Ureter (tissue), 1 donor: ENCODE measurements at places on chromosomes 1 and 21. TPM values are rescaled to one million over a fixed set of nuclear protein-coding genes. Genes with fewer than 3 reads are reported as not detected.

The OR2M7 gene
- not detected for total RNA-seq

- DNase-seq = no peak
These were observed 243.1 kb downstream of the CACNA1E start for GRCh38 chr1:181726320-181727012.

- no peak for DNase-seq
These were observed 94.2 kb upstream of the IPO9 start for GRCh38 chr1:201734786-201735185.

The ZNHIT6 gene
- 30.7 TPM for total RNA-seq

DNA sequence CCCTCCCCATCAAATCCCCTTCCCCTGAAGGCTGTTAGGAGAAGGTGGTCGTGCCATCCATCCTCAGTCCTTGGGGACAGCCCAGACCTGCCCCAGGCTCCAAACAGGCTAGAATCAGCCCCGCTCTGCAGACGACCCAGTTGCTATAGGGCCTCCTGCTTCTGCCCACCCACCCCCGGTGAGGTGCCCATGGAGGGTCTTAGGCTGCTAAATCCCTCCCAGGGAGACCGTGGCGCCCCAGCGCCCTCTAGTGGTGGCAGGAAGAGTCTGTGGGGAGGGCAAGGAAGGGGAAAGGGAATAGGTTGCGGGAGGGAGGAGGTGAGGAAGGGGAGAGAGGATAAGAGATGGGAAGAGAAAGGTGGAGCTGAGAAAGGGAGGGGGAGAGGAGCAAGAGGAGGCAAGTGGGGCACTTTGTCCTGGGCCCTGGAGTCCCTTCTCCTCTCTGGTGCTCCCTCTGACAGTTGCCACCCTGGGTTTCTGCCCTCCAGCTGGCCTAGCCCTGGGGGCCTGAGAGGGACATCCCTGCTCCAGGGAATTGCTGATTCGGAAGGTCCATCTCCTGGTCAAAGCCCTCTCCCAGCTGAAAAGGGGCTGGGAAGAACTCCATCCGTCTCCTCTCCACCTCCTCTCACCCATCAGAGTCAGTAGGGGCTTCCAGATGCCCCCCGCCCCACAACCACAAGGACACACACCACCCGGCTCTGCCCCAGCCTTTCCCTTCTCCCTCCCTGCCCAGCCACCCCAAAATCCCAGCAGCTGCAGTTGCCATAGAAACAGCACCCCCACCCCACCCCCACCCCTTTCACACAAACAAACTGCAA, 55.4 kb downstream of the CAMK2N1 start:
- no peak for DNase-seq

The KLHDC8A gene
- not detected for total RNA-seq

DNA sequence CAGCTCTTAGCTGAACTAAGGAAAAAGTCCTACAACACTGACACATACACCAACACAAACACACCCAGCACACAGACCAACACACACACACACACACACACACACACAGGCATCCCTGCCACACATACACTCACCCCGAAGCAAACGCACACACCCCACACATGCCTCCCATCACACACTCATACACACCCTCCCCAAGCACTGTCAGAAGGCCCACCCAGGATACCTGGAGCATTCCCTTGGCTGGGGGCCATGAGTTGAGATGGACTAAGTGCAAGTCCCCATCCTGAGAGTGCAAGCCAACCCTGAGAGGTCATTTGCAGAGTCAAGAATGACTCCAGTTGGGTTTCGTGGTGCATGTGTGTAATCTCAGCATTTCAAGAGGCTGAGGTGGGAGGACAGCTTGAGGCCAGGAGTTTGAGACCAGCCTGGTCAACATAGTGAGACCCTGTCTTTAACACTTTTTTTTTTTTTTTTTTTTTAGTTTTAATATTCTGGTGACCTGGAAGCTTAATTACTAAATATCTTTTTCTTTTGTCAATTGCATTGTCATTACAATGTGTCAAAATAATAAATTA, 117.3 kb downstream of the RHOU start:
- DNase-seq = no peak

DNA sequence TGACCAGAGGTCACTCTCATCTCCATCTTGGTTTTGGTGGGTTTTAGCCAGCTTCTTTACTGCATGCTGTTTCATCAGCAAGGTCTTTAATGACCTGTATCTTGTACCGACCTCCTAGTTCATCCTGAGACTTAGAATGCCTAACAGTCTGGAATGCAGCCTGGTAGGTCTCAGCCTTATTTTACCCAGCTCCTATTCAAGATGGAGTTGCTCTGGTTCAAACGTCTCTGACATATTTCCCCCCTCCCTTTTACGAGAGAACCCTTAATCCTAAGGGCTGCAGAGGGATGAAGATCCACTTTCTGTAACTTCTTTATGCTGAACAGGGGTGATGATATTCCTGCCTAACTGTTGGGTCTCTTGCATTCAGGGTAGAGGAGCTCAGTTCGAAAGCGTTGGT, 43.2 kb downstream of the TBCE start:
- no peak for DNase-seq

GRCh38 chr1:157087030-157087429, 12.6 kb downstream of the ETV3L start:
- DNase-seq = no peak

DNA sequence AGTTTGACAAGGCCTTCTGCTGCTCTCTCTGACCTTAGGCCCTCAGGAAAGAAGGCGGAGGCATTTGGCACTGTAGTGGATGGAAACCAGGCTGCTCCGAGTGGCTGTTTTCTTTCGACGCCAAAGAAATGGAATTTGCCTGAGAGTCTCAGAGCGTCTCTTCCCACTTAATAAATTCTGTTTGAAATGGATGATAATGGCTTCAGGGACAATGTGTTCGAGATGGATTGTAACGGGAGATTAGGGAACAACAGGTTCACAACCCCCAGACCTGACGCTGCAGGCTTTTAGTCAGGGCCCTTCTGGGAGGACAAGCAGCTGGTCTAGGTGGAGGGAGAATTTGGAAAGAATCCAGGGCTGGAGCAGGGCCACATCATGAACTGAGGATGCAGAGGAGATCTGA, 58.6 kb downstream of the TLR5 start:
- no peak for DNase-seq

GRCh38 chr1:19310720-19311502, 1.0 kb downstream of the AKR7A2 start:
- DNase-seq = no peak

GRCh38 chr1:239056940-239057339, 329.4 kb upstream of the CHRM3 start:
- DNase-seq = no peak

GRCh38 chr1:60280819-60281218, 207.2 kb upstream of the C1orf87 start:
- no peak for DNase-seq

GRCh38 chr1:187229496-187229895, 400.7 kb downstream of the PLA2G4A start:
- no peak for DNase-seq

DNA sequence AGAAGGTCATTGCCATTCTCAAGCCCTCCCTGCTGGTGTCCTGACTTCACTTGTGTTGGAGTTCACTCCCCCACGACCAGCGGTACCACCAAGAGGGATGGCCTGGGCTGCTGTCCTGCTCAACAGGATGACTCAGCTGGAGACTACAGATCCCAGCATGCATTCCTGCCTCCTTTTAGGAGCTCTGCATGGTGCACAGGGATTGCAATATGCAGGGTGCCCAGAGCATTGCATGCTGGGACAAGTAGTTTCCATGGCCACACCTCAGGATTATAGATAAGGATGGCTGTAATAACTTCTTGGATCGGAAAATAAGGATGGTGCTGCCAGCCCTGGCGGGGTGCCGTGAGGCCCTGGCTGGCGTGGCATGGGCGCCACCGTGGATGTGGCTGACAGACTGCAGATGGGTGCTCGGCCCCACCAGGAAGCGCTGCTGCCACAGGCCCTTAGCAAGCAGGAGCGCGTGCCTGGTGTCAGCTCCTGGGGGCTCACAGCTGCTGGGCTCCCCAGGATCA, 150.0 kb downstream of the CASZ1 start:
- DNase-seq = no peak

The EMC1 gene
- 54.6 TPM for total RNA-seq

DNA sequence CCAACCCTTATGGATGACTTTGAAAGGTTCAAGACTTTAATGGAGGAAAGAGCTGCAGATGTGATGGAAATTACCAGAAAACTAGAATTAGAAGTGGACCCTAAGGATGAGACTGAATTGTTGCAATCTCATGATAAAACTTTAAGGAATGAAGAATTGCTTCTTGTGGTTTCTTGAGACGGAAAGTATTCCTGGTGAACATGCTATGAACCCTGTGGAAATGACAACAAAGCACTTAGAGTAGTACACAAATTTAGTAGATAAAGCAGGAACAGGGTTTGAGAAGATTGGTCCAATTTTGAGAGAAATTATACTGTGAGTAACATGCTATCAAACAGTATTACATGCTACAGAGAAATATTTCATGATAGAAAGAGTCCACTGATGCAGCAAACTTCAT, 215.4 kb downstream of the OMA1 start:
- DNase-seq = no peak

DNA sequence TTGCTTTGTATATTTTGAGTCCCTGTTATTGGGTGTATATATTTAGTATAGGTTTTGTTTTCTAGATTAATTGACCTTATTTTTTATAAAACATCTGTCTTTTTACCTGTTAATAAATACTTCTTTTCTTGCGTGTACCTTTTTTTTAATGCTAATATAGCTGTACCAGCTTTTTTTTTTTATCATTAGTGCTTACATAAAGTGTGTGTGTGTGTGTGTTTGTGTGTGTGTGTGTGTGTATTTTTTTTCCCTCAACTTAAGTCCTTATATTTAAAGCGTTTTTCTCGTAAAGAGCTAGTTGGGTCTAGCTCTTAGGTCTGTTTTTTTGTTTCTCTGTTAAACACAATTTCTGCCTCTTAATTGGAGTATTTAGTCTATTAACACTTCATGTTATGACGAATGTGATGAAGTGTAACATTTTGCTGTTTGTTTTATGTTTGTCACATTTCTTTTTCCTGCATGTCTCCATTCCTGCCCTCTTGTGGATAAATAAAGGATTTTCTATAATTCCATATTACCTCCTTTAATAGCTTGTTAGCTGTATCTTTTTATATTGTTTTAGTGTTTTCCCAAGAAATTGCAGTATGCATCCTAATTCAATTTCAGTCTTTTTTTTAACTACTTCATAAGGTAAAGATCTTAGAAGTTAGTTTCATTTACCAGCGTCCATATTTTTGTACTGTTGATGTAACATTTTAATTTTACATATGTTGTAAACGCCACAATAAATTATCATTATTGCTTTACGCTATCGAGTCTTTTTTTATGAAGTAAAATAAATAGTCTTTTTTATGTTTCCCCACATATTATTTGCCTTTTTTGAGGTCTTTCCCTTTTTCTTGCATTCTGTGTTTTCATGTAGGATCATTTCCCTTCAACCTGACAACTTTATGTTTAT, 4.3 kb downstream of the PRMT2 start:
- DNase-seq = no peak

DNA sequence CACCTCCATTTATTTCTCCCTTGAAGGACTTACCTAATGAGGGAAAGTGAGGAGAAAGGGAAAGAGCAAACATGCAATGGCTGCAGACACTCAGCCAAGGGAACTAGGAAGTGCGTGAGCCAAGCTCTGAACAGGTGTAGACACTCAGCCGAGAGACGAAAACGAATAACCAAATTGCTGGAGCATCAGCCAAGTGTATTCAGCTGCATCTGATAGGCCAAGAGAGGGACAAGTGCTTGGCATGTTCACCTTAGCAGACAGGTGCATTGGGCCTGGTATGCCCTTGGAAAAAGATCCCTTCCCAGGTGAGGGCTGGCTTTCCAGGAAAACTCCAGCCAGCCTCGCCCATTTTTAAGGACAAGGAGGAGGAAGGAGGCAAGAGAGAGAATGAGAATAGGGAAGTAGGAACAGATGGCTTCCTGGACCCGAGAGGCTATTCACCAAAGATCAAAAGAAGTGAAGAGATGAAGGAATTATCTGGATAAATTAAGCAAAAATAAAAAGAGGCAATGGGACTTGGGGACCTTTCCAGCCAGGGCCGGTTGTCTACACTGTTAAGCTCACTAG, 184.7 kb downstream of the TOMM20 start:
- no peak for DNase-seq

DNA sequence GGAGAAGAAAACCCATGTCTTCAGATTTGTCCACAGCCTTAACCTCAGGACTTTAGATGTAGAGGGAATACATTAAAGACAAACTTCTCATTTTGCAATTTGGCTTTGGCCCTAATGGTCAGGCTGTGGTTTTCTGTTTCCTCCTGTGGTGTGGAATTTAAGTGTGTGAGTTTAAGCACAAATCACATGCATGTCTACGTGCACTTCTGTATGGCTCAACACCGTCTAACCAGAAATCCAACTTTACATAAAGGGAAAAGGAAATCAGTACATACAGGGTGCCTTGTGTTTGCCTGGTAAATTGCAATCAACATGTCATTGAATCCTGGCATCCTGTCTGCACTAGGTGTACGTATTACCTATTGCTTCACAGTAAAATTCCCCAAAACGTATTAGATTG, 1.2 kb upstream of the ZNF124 start:
- no peak for DNase-seq

The ACTL8 gene
- not detected for total RNA-seq

- no peak for DNase-seq
These were observed 278.4 kb downstream of the TM2D1 start for GRCh38 chr1:61446531-61446991.

GRCh38 chr1:112247961-112248360, 148.1 kb upstream of the CTTNBP2NL start:
- DNase-seq = no peak

- DNase-seq = no peak
These were observed 23.0 kb downstream of the IPO9 start for GRCh38 chr1:201851949-201852348.

DNA sequence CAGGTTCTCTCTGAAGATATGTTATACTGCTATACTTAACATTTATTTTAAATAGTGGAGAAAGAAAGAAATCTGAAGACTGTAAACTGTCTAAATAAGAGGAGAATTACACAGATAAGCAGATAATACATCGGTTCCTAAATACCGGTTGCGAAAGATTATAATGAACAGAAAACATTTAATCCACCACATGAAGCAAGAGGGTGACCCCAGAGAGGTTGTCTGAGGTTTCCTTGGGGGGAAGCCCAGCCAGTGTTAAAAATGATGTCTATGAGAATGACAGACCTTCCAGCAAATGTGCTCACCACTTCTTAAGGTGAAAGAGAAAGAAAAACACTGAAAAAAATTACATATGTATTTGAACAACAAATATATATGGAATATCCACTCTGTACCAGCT, 356.4 kb upstream of the KAZN start:
- no peak for DNase-seq

The PANK4 gene
- 29.9 TPM for total RNA-seq

The CLDN17 gene
- total RNA-seq = not detected

DNA sequence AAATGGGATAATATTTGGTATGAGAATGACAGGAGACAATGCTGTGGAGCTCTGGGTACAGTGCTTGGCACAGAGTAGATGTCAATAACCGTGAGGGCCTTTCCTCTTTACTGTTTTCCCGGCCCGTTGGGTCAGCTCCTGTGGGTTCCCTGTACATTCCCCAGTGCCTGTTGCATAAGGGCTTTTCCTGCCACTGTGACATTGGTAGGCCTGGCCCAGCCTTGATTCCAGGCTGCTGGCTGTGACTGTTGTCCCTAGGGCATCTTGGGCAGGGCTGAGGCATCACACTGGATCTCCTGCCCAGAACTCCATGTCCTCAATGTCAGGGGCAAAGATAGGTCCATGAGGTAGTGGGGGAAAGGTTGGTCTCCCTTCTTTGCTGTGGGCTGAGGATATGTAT, 25.8 kb upstream of the MYCL start:
- no peak for DNase-seq

The TLR5 gene
- total RNA-seq = 24.7 TPM
